ENCODE measurements at places on chromosomes 3 and 15.

DNA sequence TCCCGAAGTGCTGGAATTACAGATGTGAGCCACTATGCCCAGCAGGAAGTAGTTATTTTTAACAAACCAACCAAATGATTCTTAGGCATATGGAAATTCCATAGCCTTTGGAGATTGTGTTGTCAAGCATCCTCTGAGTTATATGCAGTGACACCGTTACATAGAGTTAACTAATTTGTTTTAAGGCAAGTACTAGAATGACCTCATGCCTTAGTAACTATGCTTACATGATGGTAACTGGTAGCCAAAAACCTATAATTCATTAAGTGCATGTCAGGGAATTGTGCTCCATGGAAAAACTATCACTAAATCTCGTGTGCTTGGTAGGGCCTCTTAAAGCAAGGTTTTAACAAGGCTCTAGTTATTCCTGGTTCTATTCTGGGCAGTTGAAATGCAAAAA is 392.8 kb downstream of the TUSC7 start:
- no peak for DNase-seq

GRCh38 chr15:31964586-31965307 is 65.6 kb upstream of the CHRNA7 start:
- no peak for DNase-seq

DNA sequence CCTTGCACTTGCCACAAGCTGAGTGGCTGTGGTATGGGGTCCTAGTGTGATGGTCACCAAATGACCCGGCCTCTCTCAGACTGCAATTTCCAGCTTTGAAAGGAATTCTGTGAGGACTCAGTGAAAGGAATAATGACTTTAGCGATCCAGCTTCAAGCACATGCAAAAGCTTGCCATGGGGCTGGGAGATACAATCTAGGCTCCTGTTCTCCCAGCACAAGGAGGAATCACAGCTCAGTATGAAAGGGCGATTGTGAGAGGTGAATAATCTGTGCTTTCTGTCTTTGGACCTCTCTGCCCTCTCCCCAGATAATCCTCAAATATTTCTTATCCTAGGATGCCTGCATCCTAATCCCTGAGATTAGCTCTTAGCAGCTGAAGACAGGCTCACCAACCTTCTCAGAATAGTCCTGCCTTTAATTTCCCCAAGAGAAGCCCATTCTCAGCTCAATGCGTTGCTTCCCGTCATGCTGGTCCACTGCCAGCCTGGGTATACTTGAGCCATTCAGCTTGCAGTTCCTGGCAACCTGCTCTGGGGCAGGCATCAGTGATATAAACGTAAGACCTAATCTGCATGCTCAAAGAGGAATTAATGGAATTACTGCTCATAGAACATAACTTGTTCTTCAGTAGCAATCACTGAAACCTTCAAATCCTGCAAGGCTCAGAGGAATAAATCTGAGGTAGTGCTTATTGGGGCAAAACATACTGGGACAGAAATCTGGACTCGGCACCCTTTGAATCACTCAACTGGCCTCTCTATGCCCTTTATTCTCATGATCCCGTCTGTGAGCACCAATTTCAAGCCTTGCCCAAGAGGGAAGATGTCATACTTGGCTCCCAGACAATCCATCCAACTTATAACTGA is 15.1 kb downstream of the TLNRD1 start:
- DNase-seq: no peak

DNA sequence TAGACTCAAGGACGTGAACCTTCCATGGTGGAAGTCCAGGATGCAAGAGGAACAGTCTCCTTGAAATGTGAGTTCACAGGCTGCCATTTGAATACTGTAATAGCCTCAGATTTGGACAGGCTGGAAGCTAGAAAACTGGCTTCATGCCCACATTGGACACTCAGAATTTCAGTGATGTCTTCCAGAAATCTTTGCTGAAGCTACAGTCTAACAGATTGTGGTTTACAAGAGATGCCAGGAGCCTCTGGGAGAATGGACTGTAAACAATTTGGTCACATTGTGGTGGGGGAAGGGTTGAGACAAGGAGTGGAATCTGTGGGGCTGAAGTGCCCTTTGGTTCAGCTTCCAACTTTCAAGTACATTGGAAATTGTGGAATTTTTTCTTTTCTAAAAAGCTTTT is 252.0 kb upstream of the PROK2 start:
- no peak for DNase-seq

DNA sequence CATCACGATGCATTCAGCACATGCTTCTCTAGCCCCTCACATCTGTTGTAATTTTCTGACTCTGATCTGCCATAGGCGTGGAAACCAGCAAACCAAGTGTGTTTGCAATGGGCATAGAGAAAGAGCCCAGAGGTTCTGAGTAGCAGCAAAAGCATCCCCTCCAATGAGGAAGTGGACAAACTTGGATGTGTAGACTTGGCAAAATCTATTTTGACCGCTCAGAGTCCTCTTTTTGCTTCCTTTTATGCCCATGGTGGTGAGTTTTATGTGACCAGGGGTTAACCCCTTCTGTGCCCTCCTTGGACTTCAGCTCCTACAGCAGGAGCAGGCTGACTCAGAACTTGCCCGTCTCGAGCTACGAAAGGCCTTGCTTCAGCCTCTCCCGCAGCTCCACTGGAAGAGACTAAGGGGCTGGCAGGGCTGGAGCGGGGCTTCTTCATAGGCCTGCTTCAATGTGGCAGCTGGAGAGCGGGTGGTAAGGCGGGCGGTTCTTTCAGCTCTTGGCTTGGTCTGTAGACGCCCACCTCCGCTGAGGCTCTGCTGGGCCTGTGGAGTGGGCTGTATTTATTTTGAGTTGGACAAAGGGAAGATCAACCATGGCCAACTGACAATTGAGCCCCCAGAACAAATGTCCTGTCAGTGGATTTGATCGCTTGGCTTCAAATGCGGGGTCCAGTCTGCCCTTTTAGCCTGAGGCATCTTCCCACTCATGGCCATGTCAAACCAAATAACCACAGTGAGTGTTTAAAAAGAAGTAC is 6.5 kb upstream of the ETV5 start:
- DNase-seq: no peak

- no peak for DNase-seq
Observed at GRCh38 chr3:126558336-126559071, at the start of gene C3orf22. TSS of gene C3orf22 (minus strand) at chr3:126558932. CDS start at chr3:126553390, 5,542 bp downstream.

GRCh38 chr15:88716543-88717381 is 77.9 kb downstream of the ISG20 start:
- DNase-seq: no peak

DNA sequence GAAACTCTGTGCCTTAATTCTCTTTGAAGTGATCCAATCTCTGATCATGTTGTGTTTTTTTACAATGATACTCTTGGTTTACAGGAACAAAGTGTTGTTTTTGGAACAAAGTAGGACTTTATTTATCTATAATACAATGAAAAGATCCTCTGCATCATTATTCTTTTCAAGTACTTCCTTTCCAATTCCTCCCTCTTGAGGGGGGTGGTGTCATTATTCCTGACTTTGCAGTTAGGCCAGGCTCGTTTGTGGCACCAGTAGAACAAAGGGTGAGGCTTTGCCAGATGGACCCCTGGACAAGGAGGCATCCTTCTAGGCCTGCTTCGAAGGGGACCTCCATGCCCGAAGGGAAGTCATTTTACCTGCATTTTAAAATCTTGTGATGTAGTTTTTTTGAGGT is 41.7 kb upstream of the ZBTB38 start:
- no peak for DNase-seq

- peak; percentile 87 for DNase-seq
Observed at GRCh38 chr15:40282147-40282868, 556 bp downstream of the ANKRD63 start.

DNA sequence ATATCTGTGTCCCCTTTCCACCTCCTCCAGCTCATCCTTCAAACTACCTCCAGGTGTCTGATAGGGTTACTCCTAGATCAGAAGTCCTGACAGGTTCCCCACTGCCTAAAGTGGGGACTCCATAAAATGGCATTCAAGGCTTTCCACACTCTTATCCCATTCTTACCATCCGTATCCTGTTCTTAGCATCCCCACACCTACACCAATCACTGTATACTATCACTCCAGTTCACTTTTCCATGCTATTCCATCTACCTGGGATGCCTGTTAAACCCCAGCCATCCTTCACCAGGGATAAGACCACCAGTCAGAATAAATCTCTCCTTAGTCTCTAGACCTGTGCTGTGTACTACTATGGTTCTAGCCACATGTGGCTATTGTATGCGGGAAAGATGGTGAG is 19.1 kb downstream of the SSR3 start:
- DNase-seq: no peak

GRCh38 chr3:107412376-107412775 is 35.1 kb downstream of the CCDC54 start:
- DNase-seq: no peak

DNA sequence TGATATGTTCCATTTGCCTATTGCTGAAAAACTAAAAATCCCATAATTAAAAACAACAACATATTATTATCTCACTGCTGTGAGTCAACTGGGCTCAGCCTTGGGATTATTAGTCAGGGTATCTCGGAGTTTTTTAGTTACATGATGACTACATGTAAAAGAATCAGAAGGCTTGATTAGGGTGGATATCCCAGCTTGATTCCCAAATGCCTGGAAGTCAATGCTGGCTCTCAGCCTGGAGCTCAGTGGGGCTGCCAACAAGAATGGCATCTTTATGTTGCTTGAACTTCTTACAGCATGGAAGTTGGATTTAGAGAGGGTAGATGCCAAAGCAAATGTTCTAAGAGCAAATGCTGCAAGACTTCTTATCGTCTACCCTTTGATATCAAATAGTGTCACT is 278.5 kb downstream of the PLOD2 start:
- no peak for DNase-seq

GRCh38 chr3:194095464-194095863 is 40.5 kb upstream of the HES1 start:
- no peak for DNase-seq

GRCh38 chr15:93359425-93360131 is 270.6 kb upstream of the RGMA start:
- no peak for DNase-seq

GRCh38 chr3:161550491-161551195 is 54.0 kb downstream of the OTOL1 start:
- no peak for DNase-seq

DNA sequence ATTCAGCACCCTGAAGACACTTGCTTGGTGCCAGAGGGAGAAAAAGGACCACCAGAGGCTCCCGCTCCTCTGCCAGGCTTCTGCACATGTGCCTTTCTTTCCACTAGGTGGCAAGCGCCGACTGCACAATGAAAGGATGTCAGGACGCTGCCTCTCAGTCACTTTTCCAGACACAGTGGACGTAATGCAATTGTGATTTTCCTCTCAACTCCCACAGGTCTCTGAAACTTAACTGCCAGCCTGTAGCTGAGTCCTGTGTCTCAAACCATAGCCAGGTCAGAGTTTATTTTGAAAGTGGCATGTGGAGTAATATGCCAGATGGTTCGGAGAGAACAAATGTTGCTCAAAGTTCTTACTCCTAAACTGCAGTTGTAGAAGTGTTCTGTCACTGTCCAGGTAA is 162.9 kb downstream of the ITPR1 start:
- DNase-seq: peak; percentile 16

GRCh38 chr3:31502803-31503221 is 29.9 kb upstream of the STT3B start:
- peak; percentile 21 for DNase-seq

GRCh38 chr3:129439226-129439816 is 427 bp downstream of the MBD4 start:
- peak; percentile 41 for DNase-seq

DNA sequence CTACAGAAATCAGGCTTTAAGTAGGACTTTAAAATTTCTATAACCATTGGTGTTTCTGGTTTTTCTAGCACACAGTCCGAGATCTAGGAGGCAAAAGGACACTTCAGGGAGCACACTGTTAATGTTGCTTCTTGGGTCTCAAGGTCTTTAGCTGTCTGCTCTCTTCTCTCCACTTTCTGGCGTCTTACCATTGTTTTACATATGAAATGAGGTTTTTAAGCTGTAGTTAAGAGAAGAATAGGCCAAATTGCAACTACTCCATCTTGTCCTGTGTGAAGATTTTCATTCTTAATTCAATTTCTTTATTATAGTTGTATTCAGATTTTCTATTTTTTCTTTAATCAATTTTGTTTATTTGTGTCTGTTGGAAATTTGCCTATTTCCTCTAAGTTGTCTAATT is 151.4 kb downstream of the WNT7A start:
- no peak for DNase-seq

DNA sequence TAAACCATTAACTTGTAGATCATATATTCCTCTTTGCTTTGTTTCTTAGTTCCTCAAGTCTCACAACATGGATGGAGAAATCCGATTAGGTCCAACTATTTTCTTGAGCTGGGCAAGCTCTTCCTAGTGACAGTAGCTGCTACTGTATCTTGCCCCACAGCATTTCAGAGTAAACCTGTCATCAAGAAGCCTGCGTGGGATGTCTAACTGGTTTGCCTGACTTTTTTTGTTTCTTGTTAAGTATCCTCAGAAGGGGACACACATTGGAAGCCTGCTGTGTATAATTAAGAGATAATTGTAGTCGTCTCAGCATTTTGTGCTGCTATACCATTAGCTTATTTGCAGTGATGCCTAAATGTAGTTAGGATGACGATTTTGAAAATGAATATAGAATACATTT is 29.3 kb upstream of the STT3B start:
- no peak for DNase-seq

- no peak for DNase-seq
Observed at GRCh38 chr15:77644543-77645247, 12.0 kb upstream of the LINGO1 start.

GRCh38 chr3:197082871-197083270 is 53.3 kb upstream of the MELTF start:
- DNase-seq: no peak

DNA sequence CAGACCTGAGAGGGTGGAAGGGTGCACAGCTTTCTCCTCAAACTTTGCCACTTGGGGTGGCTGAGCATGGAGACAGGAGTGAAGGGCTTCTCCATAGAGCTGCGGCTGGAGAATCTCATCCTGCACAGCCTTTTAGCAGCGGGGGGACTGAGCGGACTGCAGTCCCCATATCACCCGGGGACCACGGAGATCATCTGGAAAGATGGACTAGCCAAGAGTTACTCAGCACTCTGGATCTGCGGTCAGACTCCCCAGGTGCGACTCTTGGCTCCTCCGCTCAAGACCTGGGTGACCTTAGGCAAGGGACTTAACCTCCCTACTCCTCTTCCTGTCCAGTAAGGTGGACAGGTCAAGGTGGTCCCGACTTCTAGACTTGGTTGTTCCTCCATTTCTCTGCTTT is 125.8 kb upstream of the MEF2A start:
- DNase-seq: no peak

- DNase-seq: peak; percentile 23
Observed at GRCh38 chr3:58683466-58683865, 16.9 kb upstream of the FAM3D start.

DNA sequence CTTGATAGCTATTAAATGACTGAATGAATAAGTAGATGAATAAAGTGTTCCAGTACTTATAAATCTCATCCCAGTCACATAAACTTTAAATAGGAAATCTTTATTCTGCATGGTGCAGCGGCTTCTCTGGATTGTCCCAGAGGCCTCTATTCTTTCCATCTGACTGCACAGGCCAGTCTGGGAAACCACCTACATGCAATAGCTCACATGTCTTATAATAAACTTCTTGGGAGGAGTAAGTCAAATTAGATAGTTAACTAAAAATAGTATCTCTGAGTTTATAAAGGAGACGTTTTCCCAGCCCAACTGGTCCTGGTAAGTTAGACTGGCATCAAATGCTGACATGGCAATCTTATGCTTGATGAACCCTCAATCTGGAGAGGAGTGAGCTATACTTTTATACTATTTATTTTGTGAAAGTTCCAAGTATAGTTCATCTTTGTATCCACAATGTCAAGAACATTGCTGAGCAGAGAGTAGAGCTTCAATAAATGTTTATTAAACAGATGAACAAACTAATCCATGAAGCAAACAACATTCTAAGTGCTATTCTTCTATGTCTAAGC is 417.6 kb downstream of the TIGIT start:
- no peak for DNase-seq
